Femur (tissue), 1 donor: ENCODE measurements at places on chromosomes 11 and 22.
A peak's percentile ranks its signal among the peaks of the same experiment; 100 is the strongest.

- DNase-seq = no peak
Measured at GRCh38 chr11:122023614-122024250, 92.3 kb downstream of the BLID start.

DNA sequence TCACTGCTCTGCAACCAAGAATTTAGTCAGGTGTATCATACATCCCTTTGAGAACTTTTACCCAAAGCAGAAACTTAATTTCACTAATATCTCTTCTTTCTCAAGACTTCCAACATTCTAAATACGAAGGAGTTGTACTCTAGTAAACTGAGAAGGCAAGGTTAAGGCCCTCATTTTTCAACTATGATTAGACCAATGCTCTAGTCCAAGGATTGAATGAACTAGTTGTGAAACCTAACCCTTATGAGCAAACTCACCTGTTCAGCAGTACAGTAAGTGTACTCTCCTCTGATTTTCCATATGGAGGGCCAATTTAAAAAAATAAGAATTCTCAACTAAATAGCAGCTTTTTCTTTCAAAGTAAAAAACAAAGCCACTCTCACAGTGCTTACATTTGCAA lies 180.0 kb upstream of the C11orf58 start:
- no peak for DNase-seq

- no peak for DNase-seq
Measured at GRCh38 chr22:30223303-30223702, 23.3 kb downstream of the LIF start.

- DNase-seq = peak; percentile 11
Measured at GRCh38 chr22:47064416-47064815, 302.0 kb downstream of the TBC1D22A start.

GRCh38 chr11:96447208-96448110 lies 57.6 kb downstream of the JRKL start:
- DNase-seq = no peak
